Ecto neural progenitor cell (in vitro differentiated cells): ENCODE measurements at places on chromosomes 7 and 10.

DNA sequence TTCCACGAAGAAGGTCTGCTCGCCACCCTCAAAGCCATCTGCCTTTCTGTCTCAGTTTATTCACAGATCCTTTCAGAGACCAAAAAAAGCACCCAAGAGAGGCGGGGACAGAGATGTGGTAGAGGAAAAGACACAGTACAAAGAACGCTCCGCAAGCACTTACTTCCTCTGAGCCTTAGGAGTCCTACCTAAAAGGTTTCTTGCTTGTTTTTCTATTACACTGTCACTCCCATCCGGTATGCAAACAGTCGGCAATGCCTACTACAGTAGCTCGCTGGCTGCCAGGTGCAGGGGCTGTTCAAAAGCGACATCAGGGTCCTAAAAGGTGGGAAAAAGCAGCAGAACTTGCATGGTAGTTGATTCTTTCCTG, 816 bp downstream of the TECPR1 start:
- no peak for DNase-seq

DNA sequence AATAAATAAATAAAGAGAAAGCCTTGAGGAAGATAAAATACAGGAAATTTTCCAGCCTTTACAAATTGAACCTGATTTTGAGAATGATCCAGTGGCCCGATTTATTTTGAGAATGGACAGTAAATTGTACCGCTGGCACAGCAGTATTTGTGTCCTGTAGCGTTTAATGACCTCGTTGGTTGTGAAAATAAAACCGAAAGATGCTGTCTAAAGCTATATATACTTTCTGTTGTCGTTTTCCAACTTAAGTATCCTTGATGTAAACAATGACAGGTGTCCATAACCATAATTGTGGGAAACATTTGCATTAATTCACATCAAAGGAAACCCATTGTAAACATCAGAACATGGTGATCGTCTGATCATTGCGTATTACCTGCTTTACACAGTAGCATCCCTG, 38.8 kb downstream of the TBXAS1 start:
- no peak for DNase-seq

- DNase-seq: no peak
Observed at GRCh38 chr7:102417105-102417504, 16.3 kb upstream of the ORAI2 start.

- DNase-seq: no peak
Observed at GRCh38 chr10:21039721-21040120, 142.6 kb upstream of the NEBL start.

DNA sequence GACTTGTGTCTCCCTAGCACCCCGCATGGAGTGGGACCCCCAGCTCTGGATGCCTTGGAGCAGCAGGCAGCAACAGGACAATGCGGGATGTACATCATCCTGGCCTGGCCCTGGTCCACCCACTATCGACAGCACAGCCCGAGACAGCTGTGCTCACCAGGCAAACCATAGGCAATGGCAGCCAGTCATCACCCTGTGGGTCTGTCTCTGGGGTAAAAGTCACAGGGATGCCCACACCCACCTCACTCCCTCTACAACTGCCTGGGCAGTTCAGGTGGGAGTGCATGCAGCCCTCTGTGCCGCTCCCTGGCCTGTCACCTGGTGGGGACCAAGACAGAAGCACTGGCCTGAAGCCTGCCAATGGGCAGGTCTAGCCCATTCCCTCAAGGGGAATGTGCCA, 147.8 kb downstream of the GRID1 start:
- no peak for DNase-seq

DNA sequence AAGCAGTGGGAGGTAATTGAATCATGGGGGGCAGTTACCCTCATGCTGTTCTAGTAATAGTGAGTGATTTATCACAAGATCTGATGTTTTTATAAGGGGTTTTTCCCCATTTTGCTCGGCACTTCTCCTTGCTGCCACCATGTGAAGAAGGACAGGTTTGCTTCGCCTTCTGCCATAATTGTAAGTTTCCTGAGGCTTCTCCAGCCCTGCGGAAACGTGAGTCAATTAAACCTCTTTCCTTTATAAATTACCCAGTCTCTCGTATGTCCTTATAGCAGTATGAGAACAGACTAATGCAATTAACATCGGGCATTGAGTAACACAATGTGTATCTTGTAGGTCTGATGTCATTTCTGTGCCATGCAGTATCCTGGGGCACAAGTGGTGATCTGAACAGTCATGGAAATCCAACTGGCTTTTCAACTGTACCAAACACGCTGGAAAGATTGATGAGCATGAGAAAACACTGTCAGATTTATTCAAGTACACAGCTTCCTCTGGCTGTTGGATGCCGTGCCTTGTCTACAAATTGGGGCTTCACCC, 208.6 kb upstream of the KIAA1217 start:
- no peak for DNase-seq

GRCh38 chr10:79189181-79189580, 120.4 kb downstream of the ZMIZ1 start:
- DNase-seq: no peak

DNA sequence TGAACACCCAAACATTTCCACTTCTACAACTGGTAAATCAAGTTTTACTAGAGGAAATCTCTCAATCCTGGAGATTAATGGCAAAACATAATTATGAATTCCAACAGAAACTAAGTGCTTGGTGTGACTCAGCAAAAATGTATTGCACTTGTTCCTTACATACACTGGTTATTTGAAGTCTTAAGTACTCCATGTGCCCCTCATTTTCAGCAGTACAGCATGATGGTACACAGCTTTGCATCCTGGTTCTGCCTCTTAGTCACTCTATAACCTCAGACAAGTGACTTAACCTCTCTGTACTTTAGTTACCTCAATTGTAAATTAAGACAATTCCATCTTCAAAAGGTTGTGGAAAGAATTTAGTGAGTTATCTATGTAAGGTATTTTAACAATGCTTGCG, 12.9 kb downstream of the SLC16A12 start:
- DNase-seq: no peak
